RWPE2 (cell line): ENCODE measurements at places on chromosomes 2 and 18.

DNA sequence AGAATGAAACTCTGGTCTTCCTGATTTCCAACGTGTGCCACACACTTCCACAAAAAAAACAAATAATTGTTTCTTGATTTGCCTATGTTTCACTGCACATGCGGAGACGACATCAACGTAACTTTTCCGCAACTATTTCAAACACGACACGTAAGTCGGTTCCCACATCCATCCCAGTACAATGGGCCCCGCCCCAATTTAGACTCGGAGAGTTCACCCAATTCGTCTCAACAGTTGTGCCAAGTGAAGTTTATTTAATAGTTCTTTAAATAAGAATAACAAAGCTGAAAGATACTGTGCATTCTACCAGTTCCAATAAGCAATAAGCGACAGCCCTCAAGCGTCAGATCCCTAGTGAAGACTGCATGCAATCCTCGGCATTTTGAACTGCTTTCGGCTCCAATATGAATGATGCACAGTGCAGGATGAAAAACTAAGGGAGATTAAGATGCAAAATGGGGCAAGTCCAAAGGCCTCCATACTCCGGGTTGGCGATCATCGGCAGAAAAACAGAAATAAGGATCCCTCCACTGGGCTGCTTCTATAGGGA, 664 bp downstream of the CCT4 start:
- DNase-seq, result no peak

GRCh38 chr2:186031229-186031628, 292.6 kb downstream of the FSIP2 start:
- DNase-seq, result no peak

- no peak for DNase-seq
Measured at GRCh38 chr2:188078534-188078933, 213.1 kb upstream of the GULP1 start.

DNA sequence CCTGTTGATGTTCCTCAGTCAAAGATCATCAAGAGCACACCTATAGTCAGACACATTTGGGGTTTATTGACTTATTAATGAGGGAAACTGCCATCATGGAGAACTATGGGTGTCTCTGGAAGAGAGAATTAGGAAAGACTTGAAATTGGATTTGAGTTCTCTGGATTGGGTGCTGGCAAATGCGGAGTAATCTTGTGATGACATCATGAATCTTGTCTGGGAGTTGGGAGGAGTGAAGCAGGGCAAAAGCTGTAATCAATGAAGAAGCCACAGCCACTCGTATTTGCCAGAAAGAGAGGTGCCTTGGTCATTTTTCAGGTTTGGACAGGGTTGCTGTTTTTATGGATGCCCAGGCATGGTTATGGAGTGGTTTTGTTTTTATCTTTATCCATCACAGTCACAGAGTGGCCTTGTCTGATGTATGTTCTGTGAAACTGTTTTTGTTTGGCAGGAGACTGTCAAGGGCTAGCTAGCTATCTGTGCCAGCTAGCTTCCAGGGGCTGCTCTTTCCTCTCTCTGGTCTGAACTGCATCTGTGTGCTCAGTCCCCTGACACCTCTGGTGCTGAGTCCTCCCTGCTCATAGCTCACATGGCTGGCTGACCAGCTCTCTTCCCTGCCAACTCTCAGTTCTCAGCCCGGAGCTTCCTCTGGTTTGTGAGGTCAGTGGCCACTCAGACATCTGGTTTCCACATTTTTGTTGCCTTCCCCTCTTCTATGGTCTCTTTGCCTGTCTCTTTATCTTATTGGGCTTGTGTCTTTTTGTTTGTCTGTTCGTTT, 193.4 kb upstream of the RMP24 start:
- no peak for DNase-seq

DNA sequence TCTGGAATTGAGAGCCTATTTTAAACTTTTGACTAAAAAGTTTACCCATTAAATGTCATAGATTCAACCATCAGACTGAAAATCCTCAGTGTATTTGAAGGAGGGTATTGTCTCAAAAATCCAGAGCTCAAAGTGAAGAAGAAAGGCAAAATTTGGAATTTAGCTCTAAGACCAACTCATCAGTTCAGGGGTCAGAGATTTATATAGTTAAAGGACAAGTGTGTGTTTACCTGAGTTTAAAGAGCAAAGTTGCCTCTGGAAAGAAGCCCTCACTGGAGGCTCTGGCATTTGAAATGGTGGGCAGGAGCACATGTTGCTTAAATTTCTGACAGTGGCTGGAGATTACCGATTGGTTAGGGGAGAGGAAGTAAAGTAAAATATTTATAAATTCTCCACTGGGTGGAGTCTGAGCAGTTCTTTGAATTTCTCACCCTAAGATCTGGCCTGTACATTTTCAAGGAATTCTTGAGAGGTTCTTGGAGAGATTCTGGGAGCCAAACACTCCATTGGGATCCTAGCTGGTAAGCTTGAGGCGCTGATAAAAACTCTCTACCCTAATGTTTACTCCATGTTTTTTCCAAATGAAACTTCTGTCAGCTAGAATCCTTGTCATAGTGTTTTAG, at the start of gene KYNU:
Gene KYNU (plus strand): TSS at position 449 of the 623 bp plus-strand sequence. CDS start 7,704 bp downstream, outside the sequence.
- DNase-seq, result no peak

GRCh38 chr18:70382017-70382416, 93.2 kb downstream of the SOCS6 start:
- DNase-seq, result no peak

DNA sequence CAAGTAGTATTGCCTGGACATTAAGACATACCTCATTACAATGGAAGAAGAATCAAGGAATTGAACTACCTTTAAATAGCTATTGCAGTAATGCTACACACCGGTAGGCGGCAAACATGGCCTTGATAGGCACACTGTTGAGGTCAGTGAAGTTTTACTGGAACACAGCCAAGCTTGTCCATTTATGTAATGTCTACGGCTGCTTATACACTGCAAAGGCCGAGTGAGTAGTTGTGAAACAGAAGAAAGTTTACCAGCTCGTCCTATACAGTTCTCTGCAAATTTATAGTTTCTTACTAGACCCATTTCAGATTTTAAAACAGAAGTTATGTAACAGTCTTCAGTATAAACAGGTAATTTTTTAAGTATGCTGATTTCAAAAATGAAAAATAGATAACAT, 38.8 kb downstream of the PPP4R1 start:
- peak; percentile 77 for DNase-seq

DNA sequence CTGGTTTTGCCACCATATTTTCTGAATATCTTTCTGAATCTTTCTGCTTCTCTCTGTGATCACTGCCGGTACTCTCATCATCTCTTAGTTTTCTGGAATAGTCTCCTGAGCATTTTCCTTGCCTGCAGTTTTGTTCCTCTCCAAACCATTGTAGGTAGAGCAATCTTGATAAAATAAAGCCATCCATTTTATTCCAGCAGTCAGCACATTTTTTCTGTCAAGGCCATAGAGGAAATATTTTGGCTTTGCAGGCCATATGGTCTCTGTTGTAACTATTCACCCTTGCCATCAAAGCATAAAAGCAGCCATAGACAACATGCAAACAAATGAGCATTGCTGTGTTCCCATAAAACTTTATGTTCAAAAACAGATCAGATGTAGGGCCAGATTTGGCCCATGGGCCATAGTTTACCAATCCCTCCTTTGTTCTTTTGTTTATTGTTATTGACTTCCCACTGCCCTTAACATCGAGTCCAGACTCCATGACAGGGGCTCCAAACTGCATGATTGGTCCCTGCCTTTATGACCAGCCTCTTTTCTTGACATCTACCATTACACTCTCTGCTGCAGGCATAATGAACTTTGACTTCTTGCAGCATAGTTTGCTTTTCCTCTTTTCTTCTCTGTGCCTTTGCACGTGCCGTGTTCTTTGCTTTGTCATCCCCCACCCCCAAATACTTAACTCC, 29.8 kb downstream of the TMEM87B start:
- no peak for DNase-seq

- DNase-seq, result no peak
Measured at GRCh38 chr2:16852651-16853050, 187.0 kb upstream of the CYRIA start.

GRCh38 chr2:183993052-183993451, 605.3 kb upstream of the ZNF804A start:
- no peak for DNase-seq

- no peak for DNase-seq
Measured at GRCh38 chr2:70505613-70506391, 47.8 kb downstream of the TGFA start.

- no peak for DNase-seq
Measured at GRCh38 chr18:76593843-76594242, 98.8 kb upstream of the ZNF516 start.

DNA sequence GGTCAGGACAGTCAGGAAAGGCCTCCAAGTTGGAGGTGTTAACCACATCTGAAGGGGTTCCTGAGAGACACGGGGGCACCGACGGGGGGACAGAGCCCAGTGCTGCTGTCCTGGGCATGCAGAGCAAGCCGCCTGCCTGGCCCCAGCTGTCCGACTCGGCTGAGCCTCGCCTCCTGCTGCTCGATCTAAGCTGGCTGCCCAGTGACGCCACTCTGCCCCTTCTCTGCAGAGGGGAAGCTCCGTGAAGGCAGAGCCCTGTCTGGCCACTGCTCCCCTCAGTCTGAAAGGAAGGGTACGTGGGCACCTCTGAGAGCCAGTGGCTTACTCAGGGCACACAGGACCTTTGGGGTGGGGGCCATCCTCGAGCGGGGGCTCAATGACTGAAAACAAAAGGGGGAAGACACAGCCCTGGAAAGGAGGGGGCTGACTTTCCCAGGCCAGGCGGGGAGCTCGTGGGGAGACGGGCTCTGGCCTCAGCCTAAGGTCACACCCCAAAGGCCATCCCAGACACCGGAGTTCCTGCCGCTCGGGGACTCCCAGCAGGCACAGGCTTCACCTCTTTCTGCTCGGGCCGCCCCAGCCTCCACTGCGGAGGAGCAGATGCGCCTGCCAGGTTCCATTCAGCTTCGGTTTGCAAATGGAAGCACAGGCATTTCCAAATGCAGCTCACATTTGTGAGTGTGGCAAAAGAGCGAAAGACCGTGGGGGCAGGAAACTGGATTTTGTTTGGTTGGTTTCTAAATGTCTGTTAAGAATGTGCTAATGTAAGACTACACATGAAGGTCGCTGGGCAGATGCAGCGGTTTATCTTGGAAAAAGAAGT, 136.9 kb downstream of the HDAC4 start:
- DNase-seq, result peak; percentile 65

- DNase-seq, result no peak
Measured at GRCh38 chr2:209468846-209469245, 45.0 kb downstream of the MAP2 start.

DNA sequence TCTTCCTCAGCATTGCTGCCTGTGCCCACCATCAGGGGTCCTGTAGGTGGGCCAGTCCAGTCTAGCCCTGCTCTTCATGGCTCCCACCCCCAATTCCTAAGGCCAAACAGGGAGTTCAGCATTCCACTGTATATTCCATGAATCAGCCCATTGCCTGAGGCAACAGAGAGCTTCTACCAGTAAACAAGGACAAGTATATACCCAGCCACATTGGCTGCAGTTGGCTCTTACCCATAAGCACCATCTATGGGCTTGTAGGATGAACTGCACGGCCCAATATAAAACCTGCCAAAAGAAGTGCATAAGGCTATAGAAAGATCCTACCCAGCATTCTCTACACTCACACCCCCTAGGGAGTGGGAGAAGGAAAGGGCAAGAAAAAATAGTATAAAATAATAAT, 95.1 kb upstream of the SALL3 start:
- no peak for DNase-seq

- DNase-seq, result no peak
Measured at GRCh38 chr18:1246827-1247226, 342.2 kb downstream of the ADCYAP1 start.

- no peak for DNase-seq
Measured at GRCh38 chr2:149438330-149438960, 108.1 kb downstream of the LYPD6 start.

- DNase-seq, result no peak
Measured at GRCh38 chr2:165162466-165162865, 41.4 kb downstream of the SCN3A start.

DNA sequence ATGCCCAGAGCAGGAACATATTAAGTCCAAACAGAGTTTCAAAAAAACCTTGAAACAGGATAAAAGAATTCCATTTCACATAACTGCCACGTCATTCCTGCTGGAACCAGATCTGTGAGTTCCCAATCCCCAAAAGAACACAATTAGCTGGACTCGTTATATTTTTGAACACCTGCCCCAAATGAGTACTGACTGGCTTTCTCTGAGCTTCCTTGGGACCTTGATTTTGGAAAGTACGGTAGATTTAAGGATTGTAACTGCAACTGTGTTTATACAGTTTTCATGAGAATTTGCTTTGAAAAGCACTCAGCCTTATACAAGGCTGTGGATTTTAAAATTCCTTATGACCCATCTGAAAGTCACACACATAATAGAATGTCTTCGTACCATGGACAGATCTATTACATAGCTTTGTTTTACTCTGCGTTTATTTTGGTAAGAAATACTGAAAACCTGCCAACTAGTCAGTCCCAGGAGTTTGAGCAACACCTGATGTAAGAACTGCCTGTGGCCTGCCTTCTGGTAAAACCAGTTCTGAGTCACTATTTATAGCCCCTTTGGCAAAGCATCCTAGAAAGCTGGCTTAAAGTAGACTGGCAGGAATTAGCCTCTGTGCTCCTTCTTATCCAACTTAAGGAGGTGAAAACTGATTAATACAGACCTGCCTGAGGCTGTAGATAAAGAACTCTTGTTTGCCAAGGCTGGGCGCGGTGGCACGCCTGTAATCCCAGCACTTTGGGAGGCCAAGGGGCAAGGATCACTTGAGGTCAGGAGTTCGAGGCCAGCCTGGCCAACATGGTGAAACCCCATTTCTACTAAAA, 48.1 kb downstream of the MERTK start:
- no peak for DNase-seq

- no peak for DNase-seq
Measured at GRCh38 chr2:110993557-110994231, 127.0 kb upstream of the BCL2L11 start.

- DNase-seq, result peak; percentile 29
Measured at GRCh38 chr2:3451926-3452671, 67.2 kb downstream of the ADI1 start.

- no peak for DNase-seq
Measured at GRCh38 chr2:109407276-109408042, 206.3 kb downstream of the SEPTIN10 start.

DNA sequence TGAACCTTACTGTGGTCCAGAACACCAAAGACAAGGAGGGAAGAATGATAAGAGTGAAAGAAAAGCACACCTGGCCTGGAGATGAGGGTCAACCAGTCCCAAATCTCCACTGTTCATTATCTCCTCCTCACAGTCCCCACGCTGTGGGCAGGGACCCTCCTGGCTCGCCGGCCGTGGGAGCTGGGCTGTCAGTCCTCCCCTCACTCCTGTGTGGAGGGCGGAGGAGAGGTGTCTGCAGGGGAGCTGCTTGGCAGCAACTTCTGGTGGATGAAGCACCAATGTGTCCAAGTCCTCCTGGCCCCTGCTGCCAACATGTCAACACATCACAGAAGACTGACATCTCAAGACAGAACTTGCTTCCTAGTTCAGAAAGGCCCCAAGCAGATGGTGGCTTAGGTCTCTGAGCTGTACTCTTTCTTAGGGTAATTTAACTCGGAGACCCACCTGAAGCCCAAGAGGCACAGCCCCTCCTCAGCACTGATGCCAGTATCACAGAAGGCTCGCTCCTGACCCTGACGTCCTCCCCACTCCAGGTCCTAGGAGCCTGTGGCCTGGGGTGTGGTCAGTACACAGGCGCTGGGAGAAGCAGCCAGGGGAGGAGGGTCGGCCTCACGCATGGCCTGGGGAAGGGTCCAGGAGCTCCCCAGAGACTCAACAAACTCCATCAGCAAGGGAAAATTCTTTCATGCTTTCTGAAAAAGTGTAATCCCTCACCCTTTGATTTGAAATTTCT, 54.5 kb downstream of the PARD6G start:
- DNase-seq, result no peak
